ENCODE measurements at places on chromosomes 1 and 21. TPM values are rescaled to one million over a fixed set of nuclear protein-coding genes. Genes with fewer than 3 reads are reported as not detected.

The LRRC39 gene
- total RNA-seq, result 0.42 TPM

The HUNK gene
- 0.98 TPM for total RNA-seq

The PGBD2 gene
- total RNA-seq, result 7.9 TPM

The TP73 gene
- total RNA-seq, result 0.89 TPM

- no peak for DNase-seq
These were observed 62.8 kb upstream of the BCL9 start for GRCh38 chr1:147478521-147478920.

DNA sequence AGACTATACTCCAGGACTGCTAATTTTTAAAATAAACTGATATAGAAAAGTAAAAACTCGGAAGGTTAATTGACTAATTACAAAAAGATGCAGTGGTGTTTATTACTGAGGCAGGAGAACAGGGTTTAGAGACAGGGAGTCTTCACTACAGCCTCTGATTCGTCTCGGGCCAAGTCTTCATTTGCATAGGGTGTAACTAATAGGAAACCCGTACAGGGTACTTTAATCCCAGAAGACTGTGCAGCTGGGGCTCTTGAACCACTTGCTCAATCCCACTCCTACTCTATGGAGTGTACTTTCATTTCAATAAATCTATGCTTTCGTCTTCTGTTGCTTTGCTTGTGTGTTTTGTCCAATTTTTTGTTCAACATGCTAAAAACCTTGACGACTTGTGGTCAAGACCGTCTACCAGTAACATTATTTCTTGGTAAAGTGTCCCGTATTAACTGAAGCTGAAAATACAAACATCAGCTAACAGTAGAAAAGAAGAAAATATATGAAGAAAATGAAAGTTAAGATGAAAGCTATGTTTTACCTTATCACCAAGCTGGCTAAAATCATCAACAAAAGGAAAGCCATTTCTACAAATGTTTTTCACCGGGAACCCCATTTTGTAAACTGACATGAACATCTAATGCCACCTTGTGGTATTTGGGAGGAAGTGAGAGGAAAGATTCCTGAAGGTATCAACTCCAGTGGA, 8.0 kb downstream of the SDHB start:
- DNase-seq, result peak; percentile 49

GRCh38 chr1:42886046-42886739, 39.8 kb downstream of the ZNF691 start:
- no peak for DNase-seq

DNA sequence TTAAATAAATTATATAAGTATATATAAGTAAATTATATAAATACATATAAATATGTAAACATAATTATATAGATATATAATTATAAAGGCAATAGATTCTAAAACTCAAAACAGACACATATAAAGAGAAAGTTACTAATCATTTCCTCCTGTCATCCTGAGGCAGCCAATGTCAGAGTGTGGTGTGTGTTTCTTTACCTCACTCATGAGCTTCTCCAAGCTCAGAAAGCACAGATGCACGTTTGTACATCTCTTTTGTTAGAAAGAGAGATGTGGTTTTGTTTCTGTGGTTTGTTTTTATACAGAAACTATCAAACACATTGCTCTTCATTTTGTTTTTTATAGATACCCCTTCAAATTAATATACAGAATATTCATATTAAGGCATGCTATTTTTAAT, 594.8 kb downstream of the USP25 start:
- no peak for DNase-seq

DNA sequence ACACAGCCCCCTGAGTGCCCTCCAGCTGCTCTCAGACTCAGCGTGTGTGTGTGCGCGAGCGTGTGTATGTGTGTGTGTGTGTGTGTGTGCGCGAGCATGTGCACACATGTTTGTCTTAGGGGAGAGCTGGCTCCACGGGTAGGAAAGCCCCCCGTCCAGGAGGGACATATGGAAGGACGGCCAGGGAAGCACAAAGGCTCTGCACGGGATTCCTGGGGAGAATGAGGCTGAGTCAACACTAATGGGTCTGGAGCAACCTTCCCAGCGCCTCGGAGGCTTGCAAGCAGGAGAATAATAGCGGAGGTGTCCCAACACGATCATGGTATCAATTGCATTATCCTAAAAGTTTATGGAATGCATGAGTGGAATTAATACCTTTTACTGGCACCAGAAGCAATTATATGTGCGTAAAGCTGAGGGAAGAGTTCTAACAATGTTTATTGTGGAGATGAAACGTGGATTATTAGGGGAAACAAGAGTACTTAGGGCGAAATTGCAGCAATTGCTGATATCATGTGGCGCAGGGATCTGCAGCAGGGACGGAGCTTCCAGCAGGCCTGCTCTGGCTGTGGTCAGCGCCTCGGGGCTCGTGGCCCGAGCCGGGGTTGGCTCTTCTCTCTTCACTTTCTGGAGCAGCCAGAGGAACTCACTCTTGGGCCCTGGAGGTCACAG, 40.3 kb upstream of the CCDC27 start:
- DNase-seq, result no peak

DNA sequence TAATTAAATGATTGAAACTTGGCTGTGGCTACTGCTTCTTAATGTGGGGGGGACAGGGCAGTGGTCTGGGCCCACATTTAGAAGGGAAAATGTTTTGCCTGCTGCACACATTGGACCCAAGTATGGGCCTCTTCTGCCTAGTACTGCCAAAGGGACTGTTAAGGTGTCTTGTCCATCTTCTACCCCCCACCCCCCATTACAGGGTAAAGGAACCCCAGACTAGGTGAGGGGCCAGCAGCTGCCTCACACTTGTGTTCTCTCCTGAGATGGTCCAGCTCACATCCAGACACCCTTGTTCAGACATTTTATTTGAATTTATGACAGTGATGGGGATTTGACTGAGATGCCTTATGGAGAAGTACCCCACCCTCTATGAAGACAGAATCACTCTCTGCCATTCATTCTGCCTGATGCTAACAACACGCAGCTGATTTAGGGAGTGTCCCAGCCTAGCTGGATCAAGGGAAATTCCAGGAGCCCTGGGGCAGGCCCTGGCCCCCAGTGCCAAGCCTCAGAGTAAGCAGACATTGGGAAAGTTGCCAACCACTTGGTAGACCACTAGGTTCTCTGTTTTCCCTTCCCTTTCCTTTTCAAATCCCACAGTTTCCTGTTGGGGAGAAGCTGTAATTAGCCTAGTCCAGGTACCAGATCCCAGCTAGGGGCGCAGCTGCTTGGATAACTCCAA, 42.1 kb downstream of the YARS1 start:
- DNase-seq, result peak; percentile 97

- DNase-seq, result no peak
These were observed 28.8 kb downstream of the ARHGEF10L start for GRCh38 chr1:17568014-17568900.

- DNase-seq, result no peak
These were observed 85.2 kb downstream of the KIF1B start for GRCh38 chr1:10295481-10296085.
